ELF-1 (cell line): ENCODE measurements at places on chromosomes 1 and 21.
A peak's percentile ranks its signal among the peaks of the same experiment; 100 is the strongest.

DNA sequence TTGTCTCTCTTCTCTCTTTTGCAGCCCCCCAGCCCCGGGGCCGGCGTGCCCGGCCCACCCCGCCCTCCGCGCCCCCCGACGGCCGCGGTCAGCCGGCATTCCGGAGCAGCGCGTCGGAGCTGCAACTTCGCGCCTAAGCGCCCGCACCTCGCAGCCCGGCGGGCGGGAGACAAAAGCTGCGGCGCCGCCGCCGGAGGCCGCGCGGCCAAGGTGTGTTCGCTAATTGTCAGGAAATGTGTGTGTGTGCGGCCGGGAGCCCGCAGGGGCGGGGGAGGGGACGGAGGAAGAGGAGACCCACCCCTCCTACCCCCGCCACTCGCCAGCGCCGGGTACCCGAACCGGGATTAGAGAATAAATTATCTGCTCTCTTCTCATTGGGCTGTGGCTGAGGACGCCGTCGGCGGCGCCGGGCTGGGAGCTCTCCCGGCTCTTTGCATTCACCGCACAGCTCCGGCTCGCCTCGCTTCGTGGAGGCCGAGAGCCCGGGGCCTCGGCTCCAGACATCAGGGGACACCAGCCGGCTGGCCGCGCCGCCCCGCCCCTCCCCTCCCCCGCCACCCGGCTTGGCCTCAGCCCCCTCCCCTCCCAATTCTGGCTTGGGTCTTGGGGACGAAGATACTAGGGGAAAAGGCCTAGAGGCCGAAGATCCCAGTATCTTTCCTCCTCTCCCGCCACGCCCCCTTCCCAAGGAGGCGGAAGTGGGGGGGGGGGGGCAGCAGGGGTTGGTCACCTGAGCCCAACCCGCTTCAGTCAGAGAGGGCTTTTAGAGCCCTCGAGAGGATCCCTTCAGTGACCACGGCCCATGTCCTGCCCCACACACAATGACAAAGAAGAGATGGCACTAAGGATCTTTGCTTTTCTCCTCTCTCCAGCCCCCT, 1.3 kb upstream of the BLACAT1 start:
- DNase-seq: peak; percentile 93

- no peak for DNase-seq
Observed at GRCh38 chr1:12112711-12113161, 49.6 kb downstream of the TNFRSF8 start.

DNA sequence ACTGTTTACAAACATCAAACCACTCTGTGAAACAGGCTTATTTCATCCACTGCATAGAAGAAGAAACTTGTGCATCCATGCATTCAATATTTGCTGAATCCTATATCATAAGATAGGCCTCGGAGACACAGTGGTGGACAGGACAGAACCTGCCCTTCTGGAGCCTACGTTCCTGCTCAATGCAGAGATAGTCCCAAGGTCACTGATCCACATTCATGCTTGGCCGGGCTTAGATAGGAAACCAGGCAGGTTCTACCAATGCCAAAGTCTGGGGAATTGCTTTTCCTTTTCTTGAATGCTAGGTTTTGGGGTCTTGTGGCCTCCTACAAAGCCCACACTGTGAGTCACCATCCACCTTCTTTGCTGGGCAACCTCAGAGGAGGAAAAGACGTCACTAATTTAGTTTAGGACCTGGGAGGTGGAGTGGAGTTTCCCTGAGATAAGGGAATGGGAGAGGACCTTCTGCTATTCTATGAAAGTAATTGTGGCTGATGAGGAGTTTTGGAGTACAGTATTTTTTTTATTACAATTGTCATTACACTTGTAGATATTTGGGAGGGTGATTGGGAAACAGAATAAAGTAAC, 99.7 kb upstream of the CD34 start:
- no peak for DNase-seq

GRCh38 chr21:39471598-39471997, 19.8 kb downstream of the SH3BGR start:
- no peak for DNase-seq

DNA sequence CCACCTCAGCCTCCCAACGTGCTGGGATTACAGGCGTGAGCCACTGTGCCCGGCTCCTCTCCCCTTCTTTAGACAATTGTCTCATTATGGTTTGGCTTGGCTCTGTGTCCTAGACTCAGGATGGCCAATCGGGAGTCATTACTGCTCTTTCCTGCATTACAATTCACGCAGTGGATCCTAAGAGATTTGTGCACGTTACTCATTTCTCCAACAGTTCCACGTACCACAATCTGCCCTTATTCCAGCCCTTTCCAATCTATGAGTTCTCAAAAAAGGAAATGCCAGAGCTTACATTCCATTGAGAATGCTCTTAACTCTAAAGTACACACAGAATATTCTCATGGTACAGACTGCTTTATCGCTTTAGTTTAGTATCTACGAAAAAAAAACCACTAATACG, 357.0 kb downstream of the GPATCH2 start:
- no peak for DNase-seq

DNA sequence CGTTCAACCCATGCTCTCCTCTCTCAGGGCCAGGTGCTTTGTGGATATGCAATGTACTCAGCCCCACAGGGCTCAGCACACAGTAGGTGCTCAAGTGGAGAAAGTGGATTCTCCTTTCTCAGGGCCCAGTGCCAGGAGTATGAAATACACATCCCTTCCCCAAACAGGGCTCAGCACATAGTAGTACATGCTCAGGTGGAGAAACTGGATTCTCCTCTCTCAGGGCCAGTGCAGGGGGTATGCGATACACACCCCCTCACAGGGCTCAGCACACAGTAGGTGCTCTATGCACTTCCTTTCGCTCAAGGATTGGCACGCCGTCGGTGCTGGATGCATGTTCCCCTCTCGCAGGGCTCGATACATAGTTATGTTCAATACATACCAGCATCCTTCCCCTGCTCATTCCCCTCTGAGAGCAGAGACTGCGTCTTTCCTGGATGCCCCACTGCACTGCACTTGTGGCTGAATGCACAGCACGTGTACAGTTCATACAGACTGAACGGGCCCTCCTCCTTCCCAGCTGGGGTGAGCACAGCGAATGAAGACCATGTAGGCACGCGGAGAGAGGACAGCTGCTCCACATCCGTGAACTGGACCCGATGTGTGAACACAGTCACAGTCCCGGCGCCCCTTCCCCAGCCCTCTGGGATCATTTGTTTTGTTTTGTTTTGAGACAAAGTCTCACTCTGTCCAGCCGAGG, 16.6 kb upstream of the DISP3 start:
- DNase-seq: no peak

GRCh38 chr1:245690156-245690690, 535.4 kb downstream of the KIF26B start:
- no peak for DNase-seq

GRCh38 chr21:15592271-15592860, 137.4 kb upstream of the USP25 start:
- no peak for DNase-seq

DNA sequence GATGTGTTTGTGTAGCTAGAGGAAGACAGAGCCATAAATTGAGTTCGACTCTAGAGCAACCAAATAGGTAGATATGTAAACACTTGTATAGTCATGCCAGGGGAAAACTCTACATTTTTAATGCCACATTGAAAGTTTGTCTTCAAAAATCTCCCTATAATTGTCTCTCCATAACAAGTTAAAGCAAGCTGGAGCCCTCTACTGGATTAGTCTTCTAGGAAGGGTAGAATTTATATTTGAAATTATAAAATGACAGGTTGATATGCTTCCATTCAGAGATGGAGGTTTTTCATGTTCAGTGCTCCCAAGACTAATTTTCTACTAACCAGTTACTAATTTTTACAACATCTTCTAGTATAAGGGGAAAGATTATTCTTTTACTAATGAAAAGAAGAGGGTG, 13.1 kb upstream of the COL24A1 start:
- DNase-seq: no peak

GRCh38 chr1:169361281-169361680, 6.3 kb downstream of the NME7 start:
- no peak for DNase-seq
